ENCODE measurements at places on chromosomes 6 and 20.

DNA sequence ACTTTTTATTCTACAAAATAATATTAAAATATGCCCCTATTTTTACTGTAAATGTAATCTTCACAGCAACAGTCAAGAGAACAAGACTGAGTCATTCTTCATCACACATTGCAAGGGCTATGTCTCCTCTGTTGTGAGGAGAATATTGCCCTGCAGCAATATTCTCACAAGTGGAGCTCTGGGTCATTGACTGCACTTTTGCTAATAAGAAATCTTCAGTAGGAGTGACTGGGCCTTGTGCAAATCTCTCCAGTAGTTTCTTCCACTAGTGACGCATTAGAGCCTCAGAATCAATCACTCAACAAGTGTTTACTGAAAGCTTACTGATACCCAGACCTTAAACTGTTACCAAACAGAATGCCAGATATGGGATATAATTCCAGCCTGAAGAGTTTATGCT, 49.1 kb downstream of the LAMA2 start:
- DNase-seq = no peak

DNA sequence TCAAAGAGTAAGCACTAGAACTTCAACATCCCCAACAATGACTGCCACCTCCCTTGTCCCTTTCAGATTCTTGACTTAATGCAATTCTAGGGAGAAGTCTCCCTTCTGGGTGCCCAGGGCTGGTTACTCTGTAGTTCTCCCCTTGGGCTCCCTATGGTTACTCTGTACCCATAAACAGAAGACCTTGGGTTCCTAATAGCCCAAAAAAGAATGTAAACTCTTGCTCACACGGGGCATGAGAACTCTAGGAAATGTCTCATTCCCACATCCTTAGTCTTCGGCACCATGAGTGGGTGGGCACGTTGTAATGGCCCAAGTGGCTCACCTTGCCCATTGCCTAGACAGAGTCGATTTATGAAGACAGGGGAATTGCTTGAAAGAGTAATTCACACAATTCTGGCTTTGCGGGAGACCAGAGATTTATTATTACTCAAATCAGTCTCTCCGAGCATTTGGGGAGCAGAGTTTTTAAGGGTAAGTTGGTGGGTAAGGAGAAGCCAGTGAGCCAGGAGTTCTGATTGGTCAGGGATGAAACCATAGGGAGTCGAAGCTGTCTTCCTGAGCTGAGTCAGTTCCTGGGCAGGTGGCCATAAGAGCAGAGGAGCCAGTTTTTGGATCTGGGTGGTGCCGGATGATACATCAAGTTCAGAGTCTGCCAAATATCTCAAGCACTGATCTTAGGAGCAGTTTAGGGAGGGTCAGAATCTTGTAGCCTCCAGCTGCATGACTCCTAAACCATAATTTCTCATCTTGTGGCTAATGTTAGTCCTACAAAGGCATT, 61.2 kb upstream of the SIRPG start:
- DNase-seq = no peak

- no peak for DNase-seq
These were observed 16.6 kb upstream of the CALHM6 start for GRCh38 chr6:116444575-116444974.

DNA sequence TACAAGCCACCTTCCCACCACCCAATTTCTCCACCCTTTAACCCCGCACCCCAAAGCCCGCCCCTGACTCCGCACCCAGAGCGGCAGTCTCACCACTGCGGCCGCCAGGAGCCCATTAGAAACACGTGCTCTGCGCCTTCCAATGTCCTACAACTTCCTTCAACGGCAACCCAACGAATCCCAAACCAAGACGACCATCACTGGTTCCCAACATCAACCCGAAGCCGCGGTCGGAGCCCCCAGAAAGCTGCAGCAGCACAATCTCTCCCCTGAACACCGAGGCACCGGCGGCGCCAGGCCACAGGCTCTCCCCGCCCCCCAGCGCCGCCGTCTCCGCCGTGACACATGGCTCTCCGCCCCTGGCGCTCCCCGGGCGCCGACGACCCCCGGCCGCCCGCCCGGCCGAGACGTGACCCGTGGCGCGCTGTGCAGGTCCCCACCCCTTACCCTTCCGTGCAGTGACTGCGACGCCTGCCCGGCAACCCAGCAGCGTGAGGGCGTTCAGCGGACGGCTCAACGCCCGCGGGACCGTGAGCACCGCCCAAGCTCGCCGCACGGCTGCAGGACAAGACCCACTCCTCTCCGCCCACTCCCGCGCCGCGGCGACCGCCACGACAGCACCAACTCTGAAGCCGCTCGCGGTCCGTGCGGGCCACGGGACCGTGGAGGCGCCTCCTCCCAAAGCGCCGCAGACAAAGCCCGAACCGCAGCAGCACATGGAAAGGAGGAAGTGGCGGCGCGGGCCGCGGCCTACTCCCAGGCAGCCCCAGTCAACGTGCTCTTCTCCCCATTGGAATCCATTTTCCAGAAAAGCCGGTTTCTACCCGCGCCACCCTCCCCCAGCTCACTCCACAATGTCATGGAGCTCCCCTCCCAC, 551 bp downstream of the SYNCRIP start:
- DNase-seq = peak; percentile 62

- DNase-seq = no peak
These were observed 14.5 kb upstream of the COL12A1 start for GRCh38 chr6:75220357-75220756.

GRCh38 chr6:169960886-169961611, 209.6 kb downstream of the ERMARD start:
- DNase-seq = no peak

GRCh38 chr6:7561153-7561964, 19.9 kb downstream of the DSP start:
- DNase-seq = no peak

DNA sequence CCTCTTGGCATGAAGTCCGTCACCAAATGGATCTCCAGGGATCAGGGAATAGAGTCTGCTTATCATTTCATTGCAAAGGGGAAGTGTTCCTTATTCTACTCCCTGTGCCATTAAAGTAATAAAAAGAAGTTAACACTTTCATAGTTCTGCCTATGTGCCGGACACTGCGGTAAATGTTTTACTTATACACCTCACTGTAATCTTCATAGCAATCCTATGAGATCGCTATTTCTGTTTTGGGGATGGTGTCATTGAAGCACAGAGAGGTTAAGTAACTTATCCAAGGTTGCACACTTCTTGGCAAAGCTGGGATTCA, 177.7 kb downstream of the TSHZ2 start:
- DNase-seq = no peak

- no peak for DNase-seq
These were observed 559.3 kb upstream of the IRAK1BP1 start for GRCh38 chr6:78308025-78308424.

GRCh38 chr6:132085731-132086130, 134.6 kb upstream of the CCN2 start:
- no peak for DNase-seq

- no peak for DNase-seq
These were observed 17.7 kb downstream of the SNX9 start for GRCh38 chr6:157840776-157841175.

GRCh38 chr20:20452254-20452676, 84.4 kb downstream of the INSM1 start:
- peak; percentile 86 for DNase-seq

DNA sequence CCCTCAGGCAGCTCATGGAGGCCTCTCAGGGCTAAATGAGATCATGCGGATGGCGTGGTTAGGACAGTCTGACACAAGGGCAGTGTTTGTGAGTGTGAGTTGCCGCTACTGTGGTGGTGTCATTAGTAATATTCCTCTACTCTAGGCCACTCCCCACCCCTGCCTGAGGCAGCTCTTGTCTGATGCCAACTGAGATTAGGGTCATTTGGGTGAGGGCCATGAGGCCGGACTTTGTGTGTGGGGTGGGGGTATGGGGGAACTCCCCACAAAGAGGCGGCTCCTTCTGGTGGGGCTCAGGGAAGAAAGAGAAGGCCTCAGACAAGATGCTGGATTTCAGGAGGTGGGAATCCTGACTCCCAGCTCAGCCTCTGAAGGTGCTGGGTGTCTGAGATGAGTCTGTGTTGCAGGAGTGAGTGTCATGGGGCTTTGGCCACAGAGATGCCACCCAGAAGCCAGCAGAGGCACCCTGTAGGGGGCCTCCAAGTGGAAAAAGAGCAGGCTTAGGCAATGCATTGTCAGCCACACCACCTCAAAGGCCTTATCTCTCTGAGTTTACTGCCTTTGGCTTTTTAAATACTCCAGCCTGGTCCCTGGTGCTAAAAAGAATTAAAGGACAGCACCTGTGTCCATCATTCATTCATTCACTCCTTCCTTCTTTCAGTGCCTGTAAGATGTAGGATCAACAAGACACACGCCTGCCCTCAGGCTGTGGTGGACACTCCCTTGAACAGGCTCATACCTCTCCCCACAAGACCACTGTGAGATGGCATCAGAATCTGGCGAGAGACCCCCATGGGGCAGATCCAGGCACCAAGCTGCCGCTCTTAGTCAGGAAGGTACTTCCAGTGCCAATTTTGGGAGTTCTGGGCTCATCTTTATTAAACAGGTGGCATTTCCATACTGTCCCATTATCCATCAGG, 175.2 kb downstream of the MRPL14 start:
- no peak for DNase-seq

GRCh38 chr6:126886106-126886505, 232.4 kb upstream of the RSPO3 start:
- DNase-seq = no peak

- DNase-seq = no peak
These were observed 298.8 kb downstream of the FOXA2 start for GRCh38 chr20:22285555-22285954.

GRCh38 chr6:132494954-132495353, 18.0 kb downstream of the STX7 start:
- DNase-seq = peak; percentile 44

DNA sequence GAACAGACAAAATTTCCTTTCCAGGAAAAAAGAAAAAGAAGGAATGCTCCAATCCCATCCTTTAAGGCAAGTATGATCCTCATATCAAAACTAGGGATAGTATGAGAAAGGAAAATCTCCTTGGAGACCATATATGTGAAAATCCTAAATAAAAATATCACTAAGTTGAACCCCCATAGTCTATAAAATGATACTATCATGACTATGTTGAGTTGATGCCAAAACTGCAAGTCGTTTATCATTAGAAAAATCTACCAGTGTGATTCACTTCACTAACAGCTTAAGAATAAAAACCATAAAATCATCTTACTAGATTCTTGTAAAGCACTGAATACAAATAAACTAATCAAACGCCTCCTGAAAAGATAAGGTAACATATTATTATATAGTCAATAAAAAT, 76.6 kb upstream of the STXBP5 start:
- no peak for DNase-seq

DNA sequence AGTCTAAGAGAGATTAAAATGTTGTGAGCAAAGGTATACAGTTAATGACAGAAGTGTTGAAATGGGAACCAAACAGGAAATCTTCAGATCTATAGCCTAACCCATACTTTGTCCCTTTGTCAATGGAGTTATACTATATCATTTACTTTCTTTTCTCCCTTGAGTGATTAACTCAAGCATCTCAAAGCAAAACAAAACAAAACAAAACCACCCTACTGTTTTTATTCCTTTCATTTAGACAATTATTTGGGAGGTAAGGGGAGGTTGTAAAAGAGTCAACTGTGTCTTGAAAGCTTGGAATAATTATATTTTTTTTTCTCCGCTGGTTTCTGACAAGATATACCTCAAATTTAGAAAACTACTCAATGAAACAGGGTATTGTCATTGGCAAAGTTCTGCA, 139.8 kb upstream of the HMGN3 start:
- DNase-seq = no peak

- DNase-seq = no peak
These were observed 217.9 kb upstream of the MOCS1 start for GRCh38 chr6:40152196-40152595.

DNA sequence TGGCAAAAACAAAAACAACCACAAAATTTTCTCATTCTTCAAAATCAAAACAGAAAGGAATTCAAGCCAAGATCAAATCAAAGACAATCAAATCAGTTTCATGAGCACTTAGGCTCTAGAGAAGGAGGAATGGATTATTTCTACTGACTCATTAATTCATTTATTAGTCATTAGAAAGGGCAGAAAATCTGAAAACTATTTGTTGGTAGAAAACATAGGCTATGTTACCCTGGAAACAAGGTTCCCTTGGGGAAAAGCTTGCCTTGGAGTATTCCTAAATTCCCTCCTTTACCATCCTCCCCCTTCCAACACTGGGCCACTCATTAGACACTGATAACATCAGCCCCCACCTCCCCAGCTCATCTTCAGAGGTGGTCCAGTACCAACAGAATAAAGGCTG, 17.5 kb downstream of the KIF16B start:
- DNase-seq = no peak

- no peak for DNase-seq
These were observed 83.8 kb upstream of the FOXO3 start for GRCh38 chr6:108476847-108477430.

- peak; percentile 64 for DNase-seq
These were observed 336.9 kb downstream of the CD83 start for GRCh38 chr6:14454473-14454775.

DNA sequence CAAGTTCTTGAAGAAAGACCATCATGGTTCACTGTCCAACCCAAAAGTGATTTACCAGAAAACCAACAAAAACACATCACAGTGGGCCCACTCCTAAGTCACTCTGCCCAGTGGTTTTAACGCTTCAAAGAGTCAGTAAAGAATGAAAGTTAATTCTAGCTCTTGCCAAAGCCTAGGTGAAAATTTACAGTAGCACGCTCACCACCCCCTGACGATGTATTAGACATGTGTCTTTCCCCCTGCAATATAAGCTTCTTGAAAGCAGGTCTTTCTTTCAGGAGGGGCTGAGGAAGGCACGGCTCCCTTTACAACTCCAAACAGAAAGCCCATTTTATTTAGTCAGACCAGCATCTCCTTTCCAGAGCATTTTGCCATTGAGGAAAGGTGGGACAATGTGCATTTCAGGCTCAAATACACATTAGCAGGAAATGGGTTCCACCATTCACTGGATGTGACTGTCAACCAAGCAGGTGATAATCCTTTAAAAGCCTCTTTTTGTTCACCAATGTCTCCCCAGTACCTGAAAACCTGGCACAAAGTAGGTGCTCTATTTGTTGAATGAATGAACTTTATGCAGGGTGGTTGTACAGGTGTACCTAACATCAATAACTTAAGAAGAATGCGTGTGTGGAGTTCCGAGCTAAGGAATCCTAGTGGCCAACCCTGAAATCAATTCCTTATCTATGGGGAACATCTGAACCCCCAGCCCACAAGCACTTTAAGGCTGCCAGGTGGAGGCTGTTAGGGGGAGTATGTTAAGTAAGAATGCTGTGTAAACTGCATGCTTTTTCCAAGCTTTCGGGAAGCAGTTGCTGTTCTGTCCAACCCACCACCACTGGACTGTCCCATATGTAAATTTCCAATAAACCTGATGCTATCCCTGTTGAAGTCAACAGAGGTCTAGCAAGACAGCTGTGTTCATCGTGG, 11.4 kb downstream of the EZR start:
- DNase-seq = no peak

- no peak for DNase-seq
These were observed 18.2 kb downstream of the DSE start for GRCh38 chr6:116388924-116389323.

DNA sequence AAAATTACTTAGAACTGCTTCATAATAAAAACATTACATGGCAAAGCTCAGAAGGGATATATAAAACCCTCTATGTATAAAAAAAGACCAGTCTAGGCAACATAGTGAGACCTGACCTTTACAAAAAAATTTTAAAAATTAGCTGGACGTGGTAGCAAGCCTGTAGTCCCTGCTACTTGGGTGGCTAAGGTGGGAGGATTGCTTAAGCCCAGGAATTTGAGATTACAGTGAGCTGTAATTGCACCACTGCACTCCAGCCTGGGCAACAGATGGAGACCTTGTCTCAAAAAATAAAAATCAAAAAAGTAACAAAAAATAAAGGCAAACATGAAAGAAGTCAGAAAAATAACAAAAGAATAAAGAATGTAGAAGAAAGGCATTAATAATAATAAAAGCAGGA, 21.5 kb upstream of the TPD52L1 start:
- DNase-seq = no peak

- DNase-seq = no peak
These were observed 112.7 kb upstream of the PRL start for GRCh38 chr6:22409486-22409885.

Data from activated CD4-positive, alpha-beta T cell treated with anti-CD3 and anti-CD28 coated beads, Interleukin-10, Interleukin-2, amounts not matched to agents 100 ng/mL and 50 ng/mL, durations not matched to agents 16 hours and 8 hours (primary cell).